ENCODE measurements at places on chromosomes 7 and 10.

DNA sequence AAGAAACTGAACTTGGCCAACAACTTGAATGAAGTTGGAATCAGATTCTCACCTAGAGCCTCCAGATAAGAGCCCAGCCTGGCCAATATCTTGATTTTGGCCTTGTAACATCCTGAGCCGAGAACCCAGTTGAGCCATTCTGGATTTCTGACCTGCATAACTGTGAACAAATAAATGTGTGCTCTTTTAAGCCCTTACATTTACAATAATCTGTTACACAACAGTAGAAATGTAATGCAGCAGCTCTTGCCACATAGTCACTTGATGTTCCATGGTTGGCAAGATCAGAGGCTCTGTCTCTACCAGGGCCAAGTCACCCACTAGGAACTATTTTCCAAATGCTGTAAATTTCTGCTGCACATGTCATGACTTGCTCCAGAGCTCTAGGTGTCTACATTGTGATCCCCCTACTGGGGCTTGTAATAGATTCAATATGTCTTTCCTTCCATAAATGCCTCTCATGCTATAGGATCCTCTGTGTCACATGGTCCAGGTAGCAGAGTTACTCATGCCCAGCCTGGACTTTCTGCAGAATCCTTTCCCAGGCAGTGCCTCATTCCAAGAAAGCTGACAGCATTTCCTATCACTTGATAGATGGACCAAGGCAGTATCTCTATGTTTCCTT is 11.4 kb upstream of the RBM20 start:
- no peak for DNase-seq

DNA sequence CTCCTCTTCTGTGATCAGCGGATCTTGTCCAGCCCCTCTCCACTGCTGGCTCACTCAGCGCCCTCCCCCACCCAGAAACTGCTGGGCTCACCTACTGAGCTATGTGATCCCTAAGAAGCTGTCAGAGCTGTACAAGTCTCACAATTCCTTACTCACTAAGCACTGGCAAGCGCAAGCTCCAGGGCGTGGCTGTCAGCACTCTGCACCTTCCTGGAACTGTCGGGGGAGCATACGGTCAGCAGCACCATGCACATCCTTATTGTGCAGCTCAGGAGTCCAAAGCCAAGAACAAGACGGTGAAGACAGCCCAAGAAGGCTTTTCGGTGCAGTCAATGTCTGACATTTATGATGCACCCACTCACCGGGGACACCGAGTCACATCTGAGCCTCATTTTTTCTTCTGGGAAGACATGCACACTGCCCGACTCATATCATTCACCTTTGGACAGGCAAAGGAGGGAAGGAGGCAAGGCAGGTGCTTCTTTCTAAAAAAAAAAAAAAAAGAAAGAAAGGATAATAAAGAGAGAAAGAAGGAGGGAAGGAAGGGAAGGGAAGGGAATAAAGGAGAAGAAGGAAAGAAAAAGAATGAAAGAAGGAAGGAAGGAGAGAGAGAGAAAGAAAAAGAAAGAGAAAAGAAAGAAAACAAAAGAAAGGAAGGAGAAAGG is 56.3 kb downstream of the ASB13 start:
- DNase-seq = no peak

DNA sequence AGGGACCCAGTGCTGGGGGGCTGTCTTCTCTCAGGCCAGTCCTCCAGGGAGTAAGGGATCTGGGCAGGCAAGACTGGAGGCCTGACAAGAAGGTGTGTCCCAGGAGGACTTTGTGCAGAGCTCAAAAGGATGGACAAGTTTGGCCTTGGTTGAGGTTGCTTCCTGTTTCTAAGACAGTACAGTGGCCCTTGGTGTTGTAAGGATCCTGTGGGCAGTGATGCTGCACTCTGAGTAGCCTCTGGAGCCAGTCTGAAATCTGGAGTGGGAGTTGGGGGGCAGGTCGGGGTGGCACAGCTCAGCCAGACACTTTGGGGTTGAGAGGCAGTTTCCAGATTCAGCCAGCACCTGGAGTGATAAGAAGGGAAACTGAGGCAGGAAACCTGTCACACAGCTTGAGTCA is 139.2 kb upstream of the ZMIZ1 start:
- no peak for DNase-seq

- no peak for DNase-seq
Measured at GRCh38 chr10:130771491-130771946, 540.0 kb downstream of the TCERG1L start.

DNA sequence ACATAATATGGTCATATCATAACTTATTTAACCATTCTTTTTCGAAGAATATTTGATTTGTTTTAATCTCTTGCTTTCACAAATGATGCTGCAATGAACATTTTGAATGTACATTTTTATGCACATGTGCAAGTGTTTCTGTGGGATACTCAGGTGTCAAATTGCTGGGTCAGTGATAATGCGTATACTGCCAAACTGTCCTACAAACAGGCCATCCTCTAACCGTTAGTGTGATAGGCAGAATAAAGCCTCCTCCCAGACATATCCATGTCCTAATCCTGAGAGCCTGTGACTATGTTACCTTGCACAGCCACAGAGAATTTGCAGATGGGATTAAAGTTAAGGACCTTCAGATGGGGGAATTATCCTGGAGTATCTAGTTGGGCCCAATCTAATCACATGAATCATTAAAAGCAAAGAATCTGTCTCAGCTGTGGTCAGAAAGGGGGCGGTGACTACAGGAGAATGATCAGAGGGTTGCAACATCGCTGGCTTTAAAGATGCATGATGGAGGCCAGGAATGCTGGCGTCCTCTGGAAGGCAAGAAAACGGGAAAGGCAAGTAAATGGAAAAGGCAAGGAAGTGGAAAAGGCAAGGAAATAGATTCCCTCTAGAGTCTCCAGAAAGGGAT is 46.7 kb downstream of the FZD1 start:
- DNase-seq = no peak

DNA sequence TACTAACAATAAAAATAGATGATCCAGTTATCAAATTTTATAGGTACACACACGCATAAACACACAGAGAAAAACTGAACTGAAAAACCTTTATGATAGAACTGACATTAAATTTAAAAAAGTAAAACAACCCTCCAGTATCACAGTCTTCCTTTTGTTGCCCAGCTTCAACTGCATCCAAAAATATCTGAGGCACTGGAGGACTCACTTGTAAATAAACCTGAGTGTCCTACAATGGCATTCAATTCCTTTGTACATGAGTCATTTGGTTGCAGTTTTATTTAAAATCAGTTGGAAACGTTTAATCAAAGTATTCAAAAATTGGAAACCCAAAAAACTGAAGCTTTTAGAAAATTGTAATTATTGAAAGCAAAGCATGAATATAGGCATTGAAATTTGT is 265.2 kb upstream of the CSTF2T start:
- DNase-seq = no peak

DNA sequence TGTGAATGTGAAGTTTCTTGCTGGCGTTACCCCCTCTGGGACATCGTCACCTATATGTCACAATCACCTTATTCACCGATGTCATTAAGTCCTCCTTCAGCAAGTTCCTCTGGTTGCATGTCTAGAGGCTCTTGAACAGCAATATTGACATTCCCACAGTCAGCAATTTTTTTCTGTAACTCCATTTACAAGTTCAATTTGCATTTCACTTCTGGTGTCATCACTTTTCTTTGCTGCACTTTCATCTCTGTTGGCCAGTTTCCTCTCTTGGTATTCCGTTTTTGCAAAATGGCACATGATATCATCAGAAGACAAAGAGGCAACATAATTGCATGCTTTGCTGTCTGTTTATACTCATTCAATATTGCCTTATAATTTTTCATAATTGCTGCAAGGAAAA is 69.8 kb downstream of the SRI start:
- no peak for DNase-seq

GRCh38 chr10:47176903-47177868 is 122.8 kb upstream of the GDF10 start:
- no peak for DNase-seq

DNA sequence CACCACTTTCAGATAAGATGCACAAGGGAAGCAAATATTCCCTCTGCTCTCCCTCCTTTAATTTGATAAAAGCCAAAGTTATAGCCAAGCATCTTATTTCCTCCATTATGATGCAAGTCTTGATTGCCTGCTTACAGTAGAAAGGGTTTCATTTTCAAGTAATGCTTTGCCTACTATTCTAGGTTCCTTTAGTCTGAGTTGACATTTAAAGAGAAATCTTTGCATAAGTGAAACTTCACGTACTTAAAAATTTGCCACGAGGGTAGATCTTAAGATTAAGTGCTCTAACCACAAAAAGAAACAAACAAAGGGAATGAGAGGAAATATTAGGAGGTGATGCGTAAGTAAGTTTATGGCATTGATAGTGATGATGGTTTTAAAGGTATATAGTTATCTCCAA is 78.1 kb upstream of the VWDE start:
- DNase-seq = no peak

DNA sequence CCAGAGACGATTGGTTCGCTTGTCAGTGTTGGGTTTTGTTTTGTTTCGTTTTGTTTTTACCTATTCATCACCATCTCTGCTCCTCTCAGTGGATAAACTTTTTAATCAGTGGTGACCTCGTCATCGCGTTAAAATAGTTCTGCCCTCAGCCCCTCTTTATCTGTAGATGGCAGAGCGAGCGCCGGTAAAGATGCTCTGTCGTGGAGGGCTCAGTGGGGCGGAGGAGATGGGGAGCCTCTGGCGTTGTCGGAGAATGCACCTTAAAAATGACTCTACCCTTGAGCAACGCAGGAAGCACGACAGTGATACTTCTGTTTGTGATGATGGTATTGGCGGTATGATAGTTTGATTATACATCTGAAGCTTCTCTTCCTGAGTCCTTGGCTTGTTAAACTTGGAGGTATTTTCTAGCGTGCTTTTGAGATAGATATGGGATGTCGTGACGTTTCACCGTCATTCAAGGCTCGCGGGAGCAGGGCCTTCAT is 554 bp downstream of the CSGALNACT2 start:
- peak; percentile 43 for DNase-seq

DNA sequence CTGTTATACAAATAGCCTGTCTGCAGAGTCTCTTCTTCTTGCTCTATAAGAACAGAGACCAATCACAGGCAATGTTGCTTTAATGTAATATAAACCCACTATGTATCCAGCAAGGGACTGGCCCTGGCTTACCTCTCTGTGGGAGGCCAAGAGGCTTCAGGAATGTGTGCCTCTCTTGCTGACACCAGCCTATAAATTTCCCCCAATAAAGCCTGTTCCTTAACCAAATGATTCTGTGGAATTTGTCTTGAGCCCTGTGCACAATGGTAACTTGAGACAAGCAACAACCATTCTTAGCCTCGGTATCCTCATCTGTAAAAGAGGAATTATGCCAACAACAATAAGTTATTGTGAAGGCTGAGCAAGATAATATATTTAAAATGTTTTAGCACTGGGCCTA is 563.7 kb downstream of the GRM8 start:
- DNase-seq = no peak

GRCh38 chr10:77685432-77685831 is 47.8 kb upstream of the KCNMA1 start:
- DNase-seq = no peak

DNA sequence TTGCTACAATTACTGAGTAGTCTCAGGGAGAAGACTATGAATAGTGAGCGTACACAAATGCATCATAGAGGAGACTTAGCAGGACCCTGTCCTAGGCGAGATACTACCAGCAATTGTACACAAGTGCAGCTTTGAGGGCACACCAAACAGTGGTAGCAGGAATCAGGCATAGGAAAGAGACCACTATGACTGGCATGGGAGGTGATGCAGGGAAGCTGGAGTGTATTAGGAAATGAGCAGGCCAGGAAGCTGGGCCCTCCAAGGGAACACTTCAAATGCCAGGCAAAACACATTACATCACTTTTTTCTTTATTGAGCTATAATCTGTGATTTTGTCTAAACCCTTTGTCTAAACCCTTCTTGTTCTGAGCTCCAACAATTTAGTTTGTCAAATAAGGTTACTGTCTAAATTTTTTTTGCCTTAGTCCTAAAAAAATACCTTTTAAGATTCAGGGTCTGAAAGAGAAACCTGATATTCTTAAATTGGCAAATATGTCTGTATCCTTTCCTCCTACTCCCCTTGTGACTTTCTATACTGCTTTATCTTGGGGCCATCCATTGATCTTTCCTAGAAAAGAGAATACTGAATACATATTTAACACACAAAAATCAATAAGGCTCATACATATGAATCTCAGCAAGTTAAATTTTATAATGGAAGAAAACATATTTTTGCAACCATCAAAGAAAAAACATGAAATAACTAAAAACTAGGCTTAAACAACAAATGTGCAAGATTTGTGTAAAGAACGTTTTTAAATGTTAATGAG is 193.8 kb upstream of the PHYHIPL start:
- no peak for DNase-seq

DNA sequence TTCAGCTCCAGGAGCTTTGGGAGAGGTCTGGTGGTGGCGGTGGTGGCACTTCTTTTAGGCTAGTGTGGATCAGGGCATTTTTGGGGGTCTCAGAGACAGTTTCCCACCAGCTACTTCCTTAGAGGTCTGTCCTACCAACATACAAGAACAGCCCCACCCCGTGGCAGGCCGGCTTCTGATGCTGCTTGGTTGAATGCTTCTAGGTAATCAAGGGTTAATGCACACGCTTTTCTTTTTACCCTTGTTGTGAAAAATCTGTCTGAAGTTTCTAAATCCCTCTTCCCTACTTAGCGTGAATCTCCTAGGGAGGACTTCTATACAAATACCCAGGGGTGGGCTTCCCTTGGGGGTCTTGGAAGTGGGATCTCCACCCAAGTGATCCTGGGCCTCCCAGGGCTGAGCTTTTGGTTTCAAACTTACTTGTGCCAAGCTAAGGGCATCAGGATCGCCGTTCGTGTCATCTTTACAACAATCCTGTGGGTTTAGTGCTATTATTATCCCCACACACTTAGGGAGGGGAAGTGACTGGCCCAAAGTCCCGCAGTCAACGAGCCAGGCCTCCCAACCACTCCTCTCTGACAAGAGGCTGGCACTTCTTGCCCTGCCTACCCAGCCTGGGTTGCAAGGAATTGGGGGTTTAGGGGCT is 1.7 kb downstream of the SH2B2 start:
- no peak for DNase-seq

DNA sequence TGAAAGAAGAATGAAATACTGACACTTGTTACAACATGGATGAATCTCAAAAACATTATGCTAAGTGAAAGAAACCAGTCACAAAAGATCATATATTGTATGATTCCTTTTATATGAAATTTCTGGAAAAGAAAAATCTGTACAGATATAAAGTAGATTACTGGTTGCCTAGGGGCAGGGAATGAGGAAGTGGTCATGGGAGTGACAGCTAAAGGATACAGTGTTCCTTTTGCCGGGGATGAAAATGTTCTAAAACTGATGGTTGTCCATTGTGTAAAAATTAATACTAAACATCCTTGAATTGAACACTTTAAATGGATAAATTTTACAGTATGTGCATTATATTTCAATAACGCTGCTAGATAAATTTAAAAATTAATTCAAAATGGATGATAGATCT is 25.1 kb downstream of the ALOX5 start:
- DNase-seq = no peak

- DNase-seq = no peak
Measured at GRCh38 chr7:48096273-48096672, 7.2 kb downstream of the UPP1 start.

GRCh38 chr10:6236349-6237198 is 33.8 kb downstream of the PFKFB3 start:
- no peak for DNase-seq

- no peak for DNase-seq
Measured at GRCh38 chr10:11491087-11491486, 120.4 kb downstream of the USP6NL start.

GRCh38 chr10:42937649-42938180 is 139.2 kb upstream of the RET start:
- no peak for DNase-seq

GRCh38 chr7:108001764-108002725 is 916 bp downstream of the LAMB1 start:
- DNase-seq = no peak

Data from activated naive CD4-positive, alpha-beta T cell (primary cell).